Brain (organoid and tissue), 16 donors: ENCODE measurements at places on chromosomes 13 and 19.

DNA sequence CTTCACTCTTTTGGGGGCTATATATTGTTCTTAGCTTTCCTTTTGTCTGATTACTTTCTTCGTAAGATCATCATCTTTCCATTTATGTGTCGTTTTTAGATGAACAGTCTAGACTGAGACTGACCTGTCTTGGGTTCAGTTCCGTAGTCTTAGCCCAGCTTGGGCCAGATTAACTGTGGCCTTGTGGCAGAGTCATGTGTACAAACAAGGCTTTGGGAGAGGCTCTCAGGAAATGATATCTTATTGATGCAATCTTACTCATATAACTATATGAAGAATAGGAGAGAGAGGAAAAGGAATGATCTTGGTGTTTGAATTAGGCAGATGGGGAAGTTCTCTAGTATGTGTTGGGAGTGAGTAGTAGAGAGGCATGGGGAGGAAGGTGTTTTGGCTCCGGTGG, 6.8 kb upstream of the ERCC5 start:
- DNase-seq = no peak

- DNase-seq = no peak
Measured at GRCh38 chr13:87677043-87677495, 5.9 kb downstream of the SLITRK5 start.

DNA sequence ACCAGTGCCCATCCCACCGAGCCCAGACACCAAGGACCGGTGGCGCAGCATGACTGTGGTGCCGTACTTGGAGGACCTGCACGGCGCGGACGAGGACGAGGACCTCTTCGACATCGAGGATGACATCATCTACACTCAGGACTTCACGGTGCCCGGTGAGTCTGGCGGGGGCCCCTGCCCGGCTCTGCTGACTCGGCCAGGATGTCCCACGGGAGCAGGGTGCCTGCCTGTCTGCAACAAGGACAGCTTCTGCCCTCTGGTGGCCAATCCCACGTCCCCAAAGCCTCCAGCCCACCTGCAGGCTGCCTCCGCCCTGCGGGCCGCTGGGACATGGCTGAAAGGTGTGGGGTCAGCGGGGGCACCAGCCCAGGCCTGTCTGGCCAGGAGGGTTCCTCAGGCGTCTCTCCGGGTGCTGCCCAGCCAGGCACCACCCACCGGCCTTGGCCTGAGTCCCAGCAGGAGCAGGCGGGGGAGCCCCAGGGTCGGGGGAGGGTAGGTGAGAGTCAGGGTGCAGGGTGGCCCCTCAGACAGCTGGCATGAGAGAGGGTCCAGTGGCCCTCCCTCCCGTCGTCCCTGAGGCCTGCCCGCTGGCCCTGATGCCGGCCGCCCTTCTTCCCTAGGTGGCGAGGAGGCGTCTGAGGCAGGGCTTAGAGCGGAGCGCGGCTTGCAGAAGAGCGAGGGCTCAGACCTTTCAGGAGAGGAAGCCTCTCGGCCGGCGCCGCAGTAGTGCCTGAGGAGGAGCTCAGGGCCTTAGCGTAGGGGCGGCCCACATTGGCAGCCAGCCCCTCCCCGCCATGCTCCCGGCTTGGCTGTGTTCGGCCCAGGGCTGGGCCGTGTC, 14.6 kb downstream of the CBARP start:
- DNase-seq = no peak

GRCh38 chr19:21970466-21970865, 40.3 kb downstream of the ZNF208 start:
- no peak for DNase-seq

- DNase-seq = no peak
Measured at GRCh38 chr19:40726279-40726678, 9.4 kb downstream of the ITPKC start.

- peak; percentile 94 for DNase-seq
Measured at GRCh38 chr13:25455146-25455545, 83.4 kb downstream of the ATP8A2 start.

GRCh38 chr13:39616087-39616694, 13.2 kb upstream of the LHFPL6 start:
- peak; percentile 94 for DNase-seq

DNA sequence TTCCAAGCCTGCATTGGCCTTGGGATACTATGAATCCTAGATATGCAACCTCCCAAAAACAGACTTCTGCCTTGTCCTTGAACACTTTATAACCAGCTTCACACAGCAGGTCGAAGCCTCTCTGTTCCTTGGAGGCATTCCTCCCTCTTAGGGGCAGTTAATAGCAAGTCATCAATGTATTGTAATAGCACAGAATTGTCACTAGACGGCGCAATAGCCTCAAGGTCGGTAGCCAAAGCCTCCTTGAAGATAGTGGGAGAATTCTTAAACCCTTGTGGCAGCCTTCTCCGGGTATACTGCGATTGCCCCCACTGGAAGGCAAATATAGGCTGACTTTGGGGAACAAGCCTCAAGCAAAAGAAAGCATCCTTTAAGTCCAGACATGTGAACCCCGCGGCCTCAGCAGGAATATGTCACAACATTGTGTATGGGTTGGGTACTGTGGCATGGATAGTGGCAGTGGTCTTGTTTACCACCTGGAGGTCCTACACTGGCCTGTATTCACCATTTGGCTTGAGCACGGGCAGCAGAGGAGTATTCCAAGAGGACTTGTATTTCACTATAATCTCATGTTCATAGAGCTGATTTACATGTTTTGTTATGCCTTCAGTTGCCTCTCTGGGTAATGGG, 61.1 kb downstream of the ZNF431 start:
- DNase-seq = peak; percentile 47

GRCh38 chr19:28128341-28128740, 1084.6 kb downstream of the UQCRFS1 start:
- no peak for DNase-seq

DNA sequence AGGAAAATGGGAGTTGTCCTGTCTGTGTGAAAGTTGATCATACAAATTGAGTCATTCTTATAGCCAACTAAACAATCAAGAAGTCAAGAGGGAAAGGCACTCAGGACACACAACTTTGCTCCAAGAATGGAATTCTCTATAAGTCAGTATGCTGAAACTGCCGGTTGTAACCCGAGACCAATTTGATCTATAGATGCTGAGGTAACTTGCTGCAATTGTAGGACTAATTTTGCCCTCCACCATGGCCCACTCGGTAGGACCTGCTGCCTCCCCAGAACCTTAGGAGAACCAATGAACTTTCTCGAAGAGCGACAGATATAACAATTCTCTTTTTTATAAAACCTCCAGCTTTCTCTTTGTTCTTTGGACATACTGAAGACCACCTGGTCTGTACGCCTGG, 157.0 kb downstream of the RNF17 start:
- no peak for DNase-seq

DNA sequence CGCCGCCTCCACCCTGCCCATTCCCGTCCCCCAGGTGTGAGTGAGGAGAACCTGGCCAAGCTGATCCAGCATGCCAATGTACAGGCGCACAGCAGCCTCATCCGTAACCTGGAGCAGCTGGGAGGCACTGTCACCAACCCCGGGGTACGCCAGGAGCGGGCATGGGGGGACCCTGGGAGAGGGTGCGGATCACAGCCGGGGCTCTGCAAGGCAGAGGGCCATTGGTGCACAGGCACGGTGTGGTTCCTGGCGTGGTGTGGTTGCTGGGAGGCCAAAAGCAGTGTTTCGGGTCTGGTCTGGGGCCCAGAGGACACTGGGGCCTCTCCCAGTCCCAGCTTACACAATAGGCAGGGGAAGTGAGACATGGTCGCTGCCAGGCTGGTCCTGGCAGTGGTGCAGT, 8.3 kb downstream of the STXBP2 start:
- DNase-seq = no peak

DNA sequence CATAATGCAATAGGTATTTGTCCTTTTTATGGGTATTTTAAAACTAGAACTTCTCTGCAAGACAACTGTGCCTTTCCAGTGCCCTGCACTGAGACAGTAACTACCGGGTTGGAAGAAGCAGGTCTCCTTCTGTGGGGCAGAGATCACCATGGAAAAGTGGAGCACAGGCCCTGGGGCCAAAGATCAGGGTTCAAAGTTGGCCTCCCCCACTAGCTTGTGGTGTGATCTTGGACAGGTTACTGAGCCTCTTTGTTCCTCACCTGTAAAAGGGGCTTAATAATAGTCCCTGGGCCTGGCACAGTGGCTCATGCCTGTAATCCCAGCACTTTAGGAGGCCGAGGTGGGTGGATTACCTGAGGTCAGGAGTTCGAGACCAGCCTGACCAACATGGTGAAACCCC, 68.3 kb downstream of the CEBPG start:
- no peak for DNase-seq

DNA sequence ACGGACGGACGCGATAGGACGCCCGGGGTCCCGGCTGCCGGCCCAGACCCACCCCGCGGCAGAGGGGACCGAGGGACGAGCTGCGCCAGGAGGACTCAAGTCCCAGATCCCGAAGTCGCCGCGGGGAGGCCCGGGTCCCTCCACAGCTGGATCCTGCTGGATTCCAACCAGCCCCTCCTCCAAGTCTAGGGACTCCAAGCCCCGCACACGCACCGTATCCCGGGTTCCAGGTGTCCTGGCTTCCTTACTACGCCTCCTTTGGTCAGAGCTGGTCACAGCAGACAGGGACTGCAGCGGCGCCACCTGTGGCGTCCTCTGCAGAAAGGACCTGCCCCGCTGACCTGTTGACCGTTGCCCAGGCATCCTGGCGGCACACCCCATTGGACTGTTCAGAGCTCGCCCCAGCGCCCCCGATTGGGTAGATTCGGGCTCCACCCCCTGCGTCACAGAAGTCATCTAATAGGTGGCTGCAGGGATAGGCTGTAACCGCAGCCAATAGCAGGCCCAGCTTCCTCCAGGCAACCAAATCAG, 29.0 kb upstream of the ZNF709 start:
- DNase-seq = no peak

- no peak for DNase-seq
Measured at GRCh38 chr19:35009424-35010415, 9.6 kb downstream of the GRAMD1A start.

DNA sequence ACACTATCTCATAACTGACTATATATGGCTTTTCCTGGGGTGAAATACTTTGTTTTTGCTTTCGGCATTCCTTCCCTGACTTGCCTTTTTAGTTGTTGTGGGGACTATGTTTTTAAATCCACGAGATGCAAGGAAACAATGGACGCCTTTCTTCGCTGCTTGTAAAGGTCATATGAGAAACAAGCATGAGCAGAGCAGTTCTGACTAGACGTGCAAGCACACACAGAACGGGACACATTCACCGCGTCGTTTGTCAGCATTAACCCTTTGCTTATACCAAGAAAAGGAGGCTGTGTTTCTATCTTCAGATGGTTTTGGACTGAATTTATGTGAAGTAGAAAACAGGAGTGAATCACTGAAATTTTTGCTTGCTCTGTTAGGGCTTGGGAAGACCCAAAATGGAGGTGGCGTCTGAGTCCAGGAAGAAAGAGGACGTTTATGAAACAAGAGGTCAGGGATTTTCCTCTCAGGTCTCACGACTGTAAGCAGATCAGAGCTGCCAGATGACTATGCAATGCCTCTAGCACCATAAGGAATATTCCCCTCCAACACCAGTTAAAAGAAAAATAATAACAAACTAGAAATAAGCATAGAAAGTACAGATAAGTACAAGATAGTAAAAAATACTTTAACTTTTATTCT, 358.9 kb downstream of the DLEU7 start:
- no peak for DNase-seq

DNA sequence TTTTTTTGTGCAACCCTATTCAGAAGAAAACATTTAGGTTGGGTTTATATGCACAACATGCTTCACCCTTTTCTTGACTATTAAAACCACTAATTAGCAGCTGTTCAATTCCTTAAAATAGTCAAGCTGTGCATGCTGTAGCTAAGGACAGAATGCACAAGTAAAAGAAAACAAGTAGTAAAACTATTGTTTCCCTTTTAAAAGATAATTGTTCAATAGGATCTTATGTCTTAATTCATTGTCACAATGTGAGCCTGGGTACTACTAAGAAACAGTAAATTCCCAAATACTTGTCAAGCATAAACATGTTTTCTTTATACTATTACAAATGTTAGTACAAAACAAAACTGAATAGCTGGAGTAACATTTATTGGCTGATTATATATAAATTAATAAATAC, 32.6 kb upstream of the MIR17HG start:
- DNase-seq = no peak

DNA sequence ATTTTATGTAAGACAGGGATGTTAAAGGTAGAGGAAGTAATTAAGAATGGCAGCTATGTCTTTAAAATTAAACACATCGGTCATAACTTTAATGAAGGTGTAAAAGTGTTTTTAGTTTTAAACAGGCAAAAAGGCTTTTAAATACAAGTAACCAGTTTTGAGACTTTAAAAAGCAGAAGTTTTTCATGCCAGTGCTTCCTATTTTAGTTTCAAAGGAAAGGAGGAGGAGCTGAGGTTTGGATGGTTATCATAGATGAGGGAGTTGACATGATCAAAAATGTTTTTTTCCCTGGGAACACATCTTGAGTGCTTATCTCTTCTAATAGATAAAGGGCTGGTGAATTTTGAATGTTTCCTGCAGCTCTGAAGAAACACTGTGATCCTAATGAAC, 42.9 kb downstream of the LRCH1 start:
- peak; percentile 60 for DNase-seq

GRCh38 chr19:14782626-14783409, 4.5 kb upstream of the ADGRE2 start:
- no peak for DNase-seq

GRCh38 chr19:19399733-19400433, 5.6 kb upstream of the GATAD2A start:
- DNase-seq = no peak

- no peak for DNase-seq
Measured at GRCh38 chr13:20492641-20493040, 33.0 kb downstream of the CRYL1 start.

DNA sequence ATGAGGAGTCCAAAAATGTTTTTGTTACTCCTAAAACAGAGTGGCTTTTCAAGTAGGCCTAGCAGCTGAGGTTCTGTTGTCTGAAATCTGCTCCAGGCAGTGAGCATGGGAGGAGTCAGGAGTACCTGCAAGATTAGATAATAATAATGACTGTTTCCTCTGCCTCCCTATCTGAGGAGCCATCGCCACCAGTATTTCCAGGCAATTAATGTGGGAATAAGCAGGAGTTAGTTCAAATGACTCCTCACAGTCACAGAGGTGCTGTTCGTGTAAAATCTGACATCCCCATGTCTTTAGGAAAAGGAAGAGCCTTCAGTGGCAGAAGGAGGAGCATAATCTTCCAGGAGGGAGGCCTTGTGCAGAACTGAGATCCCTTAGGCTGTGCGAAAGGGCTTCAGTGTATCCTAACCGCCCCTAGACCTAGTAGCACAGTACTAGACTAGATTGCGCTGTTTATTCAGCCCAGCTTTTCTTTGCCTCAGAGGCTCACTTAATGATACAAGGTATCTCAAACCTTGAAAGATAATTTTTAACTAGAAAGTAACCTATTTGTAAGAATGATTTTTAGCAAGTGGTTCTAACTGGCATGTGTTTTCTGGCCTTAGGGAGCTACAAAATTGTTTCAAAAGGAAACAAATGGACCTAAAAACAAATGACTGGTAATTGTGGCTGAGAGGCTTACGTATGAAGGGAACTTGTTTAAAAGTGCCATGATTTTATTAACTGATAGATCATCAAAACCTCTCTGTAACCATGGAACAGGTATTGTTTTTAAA, 49.0 kb downstream of the FREM2 start:
- no peak for DNase-seq

GRCh38 chr19:2613507-2614295, 88.8 kb downstream of the GNG7 start:
- DNase-seq = no peak
